ENCODE measurements at places on chromosomes 2 and 18.

DNA sequence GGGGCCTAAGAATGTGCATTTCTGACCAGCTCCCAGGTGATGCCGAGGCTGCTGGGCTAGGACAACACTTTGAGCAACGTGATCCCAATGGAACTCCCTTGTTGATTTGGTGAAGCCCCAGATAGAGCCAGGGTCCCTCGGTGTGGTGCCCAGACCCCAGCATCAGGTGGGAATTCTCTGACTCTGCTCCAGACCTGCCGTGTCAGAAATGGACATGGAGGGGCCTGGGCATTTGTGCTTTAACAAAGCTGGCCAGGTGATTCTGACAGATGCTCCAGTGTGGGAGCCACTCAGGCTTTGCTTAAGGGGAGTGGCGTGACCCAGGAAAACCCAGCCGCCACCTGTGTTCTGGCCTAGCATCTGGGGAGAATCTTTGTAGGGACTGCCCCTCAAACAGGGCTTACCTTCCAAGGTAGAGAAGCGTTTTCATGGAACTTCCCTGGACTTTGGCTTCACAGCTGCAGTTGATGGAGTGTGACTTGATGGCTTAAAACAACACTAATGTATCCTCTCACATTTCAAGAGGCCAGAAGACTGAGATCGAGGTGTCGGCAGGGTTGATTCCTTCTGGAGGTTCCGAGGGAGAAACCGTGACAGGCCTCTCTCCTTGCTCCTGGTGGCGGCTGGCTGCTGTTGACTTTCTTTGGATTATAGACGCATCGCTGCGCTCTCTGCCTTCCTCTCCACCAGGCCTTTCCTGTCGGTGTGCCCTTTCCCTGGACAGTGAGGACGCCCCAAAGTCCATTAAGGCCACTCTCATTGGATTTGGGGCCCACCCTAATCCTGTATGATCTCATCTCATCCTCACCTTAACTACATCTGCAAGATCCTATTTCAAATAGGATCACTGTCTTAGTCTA, 57.0 kb upstream of the HDAC4 start:
- DNase-seq: no peak

- no peak for DNase-seq
Observed at GRCh38 chr18:24801001-24801400, 340.6 kb downstream of the HRH4 start.

DNA sequence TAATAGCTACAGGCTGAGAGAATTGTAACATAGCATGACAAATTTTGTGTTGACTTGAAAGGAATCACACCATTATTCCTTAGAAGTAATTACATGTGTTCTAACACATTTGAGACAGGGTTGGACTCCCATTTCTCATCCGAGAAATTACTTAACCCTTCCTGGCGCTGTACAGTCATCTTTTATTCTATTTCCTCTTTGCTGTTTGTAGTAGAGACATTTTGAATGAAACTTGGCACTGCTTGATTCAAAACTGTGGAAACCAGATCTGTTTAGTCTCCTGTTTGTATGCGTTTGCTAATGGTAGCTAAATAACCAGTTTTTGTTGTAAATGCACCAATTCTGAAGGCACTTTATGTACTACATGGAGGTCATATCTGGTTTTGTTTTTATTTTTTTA, 231.9 kb downstream of the ALPK2 start:
- no peak for DNase-seq

DNA sequence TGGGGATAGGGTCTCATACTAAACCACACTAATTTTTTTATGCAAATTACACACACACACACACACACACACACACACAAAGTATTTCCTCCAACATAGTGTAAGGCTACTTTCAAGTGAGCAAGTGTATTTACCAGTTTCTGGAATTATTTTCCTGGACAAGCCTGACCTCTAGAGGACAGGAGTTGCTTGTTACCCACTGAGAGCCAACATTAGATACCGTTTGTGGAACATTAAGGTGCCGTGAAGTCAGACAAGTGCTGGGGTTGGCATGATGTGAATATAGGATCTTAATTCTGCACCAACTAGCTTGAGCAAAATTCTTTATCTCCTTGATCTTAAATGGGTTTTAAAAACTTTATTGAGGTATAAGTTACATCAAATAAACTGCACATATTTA, 39.3 kb upstream of the SERPINB2 start:
- peak; percentile 54 for DNase-seq

GRCh38 chr2:5685225-5685624, 7.0 kb upstream of the SOX11 start:
- DNase-seq: no peak

- no peak for DNase-seq
Observed at GRCh38 chr2:152415231-152415642, 80.3 kb downstream of the FMNL2 start.

GRCh38 chr2:42510191-42510590, 16.4 kb upstream of the KCNG3 start:
- DNase-seq: no peak

- DNase-seq: no peak
Observed at GRCh38 chr18:63909870-63910269, 2.1 kb downstream of the SERPINB10 start.

GRCh38 chr2:177398290-177398683, 5.7 kb downstream of the AGPS start:
- no peak for DNase-seq

GRCh38 chr18:46536215-46536874, 120.7 kb downstream of the LOXHD1 start:
- DNase-seq: peak; percentile 52

- DNase-seq: no peak
Observed at GRCh38 chr2:208807756-208808155, 401.2 kb downstream of the PTH2R start.

DNA sequence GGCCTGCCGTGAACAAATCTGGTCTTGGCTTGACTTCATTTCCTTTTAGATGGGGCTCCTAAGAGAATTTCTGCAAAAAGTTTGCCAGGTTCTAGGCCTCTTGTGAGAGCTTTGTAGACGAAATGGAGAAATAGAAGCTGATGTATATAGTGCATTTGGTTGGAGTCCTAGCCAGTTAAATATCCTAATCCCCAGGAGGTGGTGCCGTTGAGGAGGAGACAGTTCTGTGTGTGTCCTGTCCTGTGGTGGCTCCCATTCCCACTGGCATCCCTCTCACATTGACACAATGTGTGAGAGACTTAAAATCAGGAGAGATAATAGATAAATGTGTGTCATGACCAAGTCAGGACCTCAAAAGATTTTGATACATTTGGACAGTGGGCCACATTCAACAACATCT, 34.6 kb upstream of the DNER start:
- no peak for DNase-seq

- no peak for DNase-seq
Observed at GRCh38 chr2:105393373-105394055, 5.3 kb downstream of the FHL2 start.

GRCh38 chr18:23849141-23849540, 159.9 kb downstream of the LAMA3 start:
- no peak for DNase-seq

DNA sequence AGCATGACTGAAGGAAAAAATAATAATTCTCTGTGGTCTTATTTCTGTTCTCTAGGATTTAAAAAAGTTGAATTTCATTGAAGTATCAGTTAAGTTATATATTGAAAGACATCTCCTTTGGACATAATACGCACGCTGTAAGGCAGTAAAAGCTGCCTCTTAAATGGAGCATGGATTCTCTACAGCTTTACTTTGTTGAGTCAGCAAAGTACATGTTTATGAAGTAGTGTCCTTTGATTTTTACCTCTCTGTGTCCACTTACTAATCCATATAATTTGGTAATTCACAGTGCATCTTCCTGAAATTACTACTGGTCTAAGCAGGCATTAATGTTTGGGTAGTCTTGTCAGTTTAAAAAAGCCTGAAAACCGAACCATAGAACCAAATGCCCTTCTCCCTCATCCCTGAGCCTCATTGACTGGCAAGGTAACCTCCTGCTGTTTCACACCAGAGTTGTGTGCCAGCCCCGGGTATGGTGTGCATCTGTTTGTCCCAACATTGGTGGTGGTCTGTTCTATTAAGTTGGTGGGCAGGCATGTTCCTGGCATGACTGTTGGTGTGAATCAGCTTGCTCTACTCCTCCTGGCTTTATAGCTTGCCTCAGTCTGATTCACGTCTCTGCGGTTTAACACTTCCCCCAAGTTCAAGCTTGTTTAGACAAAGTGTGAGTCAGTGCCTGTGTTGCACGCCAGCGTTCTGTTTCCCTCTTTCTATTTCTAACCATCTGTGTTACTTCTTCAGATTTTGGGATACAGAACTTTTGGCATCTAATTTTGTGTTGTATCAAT, 71.0 kb upstream of the ITM2C start:
- DNase-seq: peak; percentile 99

- DNase-seq: no peak
Observed at GRCh38 chr2:141423124-141423523, 707.7 kb downstream of the LRP1B start.

DNA sequence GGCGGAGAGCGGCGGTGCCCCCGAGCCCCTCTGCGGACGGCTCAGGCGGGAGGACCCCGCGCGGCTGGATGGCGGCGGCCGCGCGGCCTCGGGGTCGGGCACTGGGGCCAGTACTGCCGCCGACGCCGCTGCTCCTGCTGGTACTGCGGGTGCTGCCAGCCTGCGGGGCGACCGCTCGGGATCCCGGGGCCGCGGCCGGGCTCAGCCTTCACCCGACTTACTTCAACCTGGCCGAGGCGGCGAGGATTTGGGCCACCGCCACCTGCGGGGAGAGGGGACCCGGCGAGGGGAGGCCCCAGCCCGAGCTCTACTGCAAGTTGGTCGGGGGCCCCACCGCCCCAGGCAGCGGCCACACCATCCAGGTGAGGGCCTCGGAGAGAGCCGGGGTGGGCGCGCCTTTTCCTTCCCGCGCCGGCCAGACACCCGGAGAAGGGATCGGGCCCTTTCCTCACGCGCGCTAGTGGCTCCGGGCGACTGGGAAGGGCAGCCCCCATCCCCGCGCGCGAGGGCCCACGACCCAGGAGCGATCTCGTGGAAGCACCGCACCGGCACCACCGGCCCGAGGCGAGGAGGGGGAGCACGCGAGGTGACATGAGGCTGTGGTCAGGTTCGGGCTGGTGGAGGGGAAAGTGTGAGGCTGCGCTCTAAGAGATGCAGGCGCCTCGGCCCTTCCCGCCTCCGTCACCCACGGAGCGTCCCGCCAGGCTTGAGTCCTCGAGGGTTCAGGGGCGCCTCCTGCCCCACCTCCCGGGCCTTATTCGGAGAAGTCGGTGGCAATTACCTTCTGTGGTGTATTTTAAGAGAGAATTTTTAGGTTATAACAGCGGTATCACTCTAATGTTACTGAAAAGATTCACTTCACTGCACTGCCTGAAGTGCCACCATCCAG, 607 bp downstream of the LAMA3 start:
- DNase-seq: peak; percentile 43

DNA sequence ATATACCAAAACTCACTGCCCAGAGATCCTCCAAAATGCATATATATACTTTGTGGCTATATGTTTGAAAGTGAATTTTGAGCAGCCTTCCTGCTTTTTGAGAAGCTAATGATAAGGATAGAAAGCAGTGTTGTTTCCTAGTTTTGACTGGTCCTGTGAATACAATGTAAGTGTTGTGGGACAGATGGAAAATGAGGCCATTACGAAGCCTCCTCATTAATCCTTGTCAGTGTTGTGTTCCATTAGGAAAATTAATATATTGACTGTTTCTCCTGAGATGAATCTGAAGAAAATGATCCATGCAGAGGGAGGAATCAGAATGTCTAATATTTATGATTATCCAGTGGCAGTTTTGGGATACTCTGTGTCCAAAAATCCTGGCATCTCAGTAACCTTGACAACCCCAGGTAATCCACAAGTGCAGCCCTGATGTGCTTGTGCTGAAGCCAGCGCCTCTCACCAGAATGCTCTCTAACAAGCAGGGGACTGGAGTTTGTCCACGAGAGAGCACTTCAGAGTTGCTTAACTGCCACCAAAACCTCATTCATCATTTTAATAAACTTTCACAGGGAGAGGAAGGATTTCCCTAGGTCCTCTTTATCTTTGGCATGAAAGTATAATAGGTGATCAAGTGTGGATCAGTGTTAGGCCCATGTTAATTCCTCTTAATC, 418.6 kb downstream of the CMPK2 start:
- DNase-seq: no peak

- no peak for DNase-seq
Observed at GRCh38 chr2:21194858-21195271, 71.1 kb downstream of the TDRD15 start.

- no peak for DNase-seq
Observed at GRCh38 chr2:197307236-197307932, 3.2 kb downstream of the ANKRD44 start.

DNA sequence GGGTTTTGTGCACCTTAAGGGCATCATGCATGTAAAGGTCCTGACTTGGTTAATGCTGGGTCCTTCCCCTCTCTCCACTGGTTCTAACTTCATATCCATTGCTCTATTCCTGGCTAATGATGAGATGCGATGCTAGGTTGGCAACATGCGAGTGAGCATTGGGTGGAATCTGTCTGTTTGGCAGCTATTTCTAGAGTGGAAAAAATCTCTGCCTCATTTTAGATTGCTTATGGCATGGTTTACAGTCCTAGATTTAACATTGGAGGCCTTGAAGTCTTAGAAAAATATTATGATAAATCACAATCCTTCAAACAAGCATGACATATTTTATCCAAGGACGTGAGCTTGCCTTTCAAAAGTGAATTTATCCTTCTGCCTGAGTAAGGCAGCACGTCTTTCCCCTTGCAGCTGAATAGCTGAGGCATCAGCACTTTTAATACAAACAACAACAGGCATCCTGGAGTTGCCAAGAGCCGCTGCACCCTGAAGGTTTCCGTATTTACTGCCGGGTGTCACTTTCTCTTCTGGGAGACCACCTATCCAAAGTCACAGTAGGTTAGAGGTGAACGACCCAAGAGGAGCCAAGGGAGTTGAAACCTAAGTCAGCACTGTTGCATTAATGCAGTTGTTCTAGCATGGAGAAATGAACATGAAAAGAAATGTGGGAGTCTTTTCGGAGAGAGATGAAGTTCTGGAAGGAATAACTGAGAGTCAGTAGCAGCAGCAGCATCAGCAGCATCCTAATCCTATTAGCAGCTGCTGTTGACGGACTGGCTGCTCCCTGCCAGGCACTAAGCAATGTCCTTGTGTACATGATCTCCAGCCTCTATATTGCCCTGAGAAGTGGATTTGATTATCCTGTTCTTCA, 78.4 kb downstream of the MAPK4 start:
- no peak for DNase-seq

- DNase-seq: no peak
Observed at GRCh38 chr18:57940166-57940660, 103.8 kb upstream of the NEDD4L start.

DNA sequence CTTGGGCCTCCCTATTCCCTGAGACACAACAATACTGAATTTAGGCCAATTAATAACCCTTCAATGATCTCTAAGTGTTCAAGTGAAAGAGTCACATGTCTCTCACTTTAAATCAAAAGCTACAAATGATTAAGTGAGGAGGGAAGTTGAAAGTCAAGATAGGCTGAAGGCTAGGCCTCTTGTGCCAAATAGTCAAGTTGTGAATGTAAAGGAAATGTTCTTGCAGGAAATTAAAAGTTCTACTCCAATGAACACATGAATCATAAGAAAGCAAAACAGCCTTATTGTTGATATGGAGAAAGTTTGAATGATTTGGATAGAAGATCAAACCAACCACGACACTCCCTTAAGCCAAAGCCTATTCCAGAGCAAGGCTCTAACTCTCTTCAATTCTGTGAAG, 286.9 kb downstream of the MEIS1 start:
- DNase-seq: no peak

GRCh38 chr18:61980355-61980754, 87.5 kb upstream of the RNF152 start:
- DNase-seq: no peak

All from ACHN (cell line).